ENCODE measurements at places on chromosomes 5 and 9.

- DNase-seq = no peak
Observed at GRCh38 chr5:122101636-122102285, 23.7 kb upstream of the LOX start.

DNA sequence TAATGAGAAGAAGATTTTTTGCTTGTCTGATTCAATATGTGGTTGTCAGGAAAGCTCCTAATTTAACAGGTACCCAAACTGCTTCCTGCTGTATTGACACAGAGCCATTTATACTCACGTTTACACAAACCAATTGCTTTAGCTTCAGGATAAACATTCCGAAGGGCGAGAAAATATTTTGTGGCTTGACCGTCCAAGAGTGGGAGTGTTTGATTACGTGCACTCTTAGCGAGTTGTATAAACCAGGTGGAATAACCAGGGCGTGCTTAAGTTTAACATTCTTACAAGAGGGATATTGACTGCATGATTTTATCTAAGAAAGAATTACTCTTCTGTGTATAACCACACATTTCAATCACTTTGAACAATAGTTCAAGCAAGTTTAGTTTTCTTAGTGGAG, 278.7 kb upstream of the TYRP1 start:
- DNase-seq = no peak

GRCh38 chr5:167051402-167051768, 1240.1 kb upstream of the WWC1 start:
- DNase-seq = no peak

- DNase-seq = no peak
Observed at GRCh38 chr9:84397822-84398221, 57.3 kb upstream of the SLC28A3 start.

DNA sequence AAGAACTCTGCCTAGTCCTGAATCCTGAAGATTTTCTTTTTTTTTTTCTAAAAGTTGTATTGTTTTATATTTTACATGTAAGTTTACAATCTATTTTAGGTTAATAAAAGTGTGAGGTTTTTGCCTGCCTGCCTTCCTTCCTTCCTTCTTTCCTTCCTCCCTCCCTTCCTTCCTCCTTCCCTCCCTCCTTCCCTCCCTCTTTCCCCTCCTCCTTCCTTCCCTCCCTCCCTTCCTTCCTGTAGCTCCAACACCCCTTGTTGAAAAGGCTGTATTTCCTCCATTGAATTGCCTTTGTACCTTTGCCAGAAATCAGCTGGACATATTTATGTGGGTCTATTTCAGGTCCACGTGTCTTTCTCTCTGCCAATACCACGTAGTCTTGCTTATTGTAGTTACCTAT, 46.6 kb downstream of the CACNA1B start:
- DNase-seq = no peak

Data from frontal cortex (tissue), 4 donors.